ENCODE measurements at places on chromosomes 16 and 17.

DNA sequence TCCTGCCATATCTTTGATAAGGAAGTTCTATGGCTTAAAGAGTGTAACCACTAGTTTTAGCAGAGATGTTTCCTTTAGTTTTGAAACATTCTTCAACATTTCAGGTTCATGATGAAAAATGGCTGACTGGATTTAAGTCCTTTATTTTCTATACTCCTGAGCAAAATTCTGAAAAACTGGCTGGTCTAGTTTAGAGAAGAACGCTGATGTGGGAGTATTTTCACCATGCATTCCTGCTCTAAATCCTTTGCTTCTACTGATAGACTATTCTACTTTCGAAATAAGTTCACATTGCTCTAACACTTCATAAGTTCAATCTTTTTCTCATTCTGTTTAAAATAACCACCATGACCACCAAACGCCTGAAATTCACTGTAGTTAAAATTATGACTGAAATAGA lies 281.9 kb downstream of the FTO start:
- DNase-seq, result no peak

- DNase-seq, result no peak
These were observed 77.2 kb upstream of the HS3ST2 start for GRCh38 chr16:22736791-22737190.

- no peak for DNase-seq
These were observed 536.3 kb upstream of the EEF2KMT start for GRCh38 chr16:5633845-5634440.

DNA sequence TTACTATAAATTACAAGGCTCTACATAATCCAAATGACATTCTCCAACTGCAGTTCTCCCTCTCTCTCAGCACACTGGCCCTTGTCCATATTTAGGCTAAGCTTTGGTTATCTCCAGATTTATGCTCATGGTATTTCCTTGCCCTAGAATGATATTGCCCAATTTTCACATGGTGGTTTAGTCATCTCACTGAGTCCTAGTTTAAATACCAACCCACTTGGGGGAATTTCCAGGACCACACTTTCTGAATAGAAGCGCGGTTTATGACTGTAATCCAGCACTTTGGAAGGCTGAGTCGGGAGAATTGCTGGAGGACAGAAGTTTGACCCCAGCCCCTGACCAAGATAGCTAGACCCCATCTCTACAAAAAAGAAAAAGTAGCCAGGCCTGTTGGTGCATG lies 280.1 kb upstream of the MON1B start:
- DNase-seq, result no peak

GRCh38 chr17:22454070-22454999 lies 762.0 kb downstream of the KCNJ18 start:
- no peak for DNase-seq

DNA sequence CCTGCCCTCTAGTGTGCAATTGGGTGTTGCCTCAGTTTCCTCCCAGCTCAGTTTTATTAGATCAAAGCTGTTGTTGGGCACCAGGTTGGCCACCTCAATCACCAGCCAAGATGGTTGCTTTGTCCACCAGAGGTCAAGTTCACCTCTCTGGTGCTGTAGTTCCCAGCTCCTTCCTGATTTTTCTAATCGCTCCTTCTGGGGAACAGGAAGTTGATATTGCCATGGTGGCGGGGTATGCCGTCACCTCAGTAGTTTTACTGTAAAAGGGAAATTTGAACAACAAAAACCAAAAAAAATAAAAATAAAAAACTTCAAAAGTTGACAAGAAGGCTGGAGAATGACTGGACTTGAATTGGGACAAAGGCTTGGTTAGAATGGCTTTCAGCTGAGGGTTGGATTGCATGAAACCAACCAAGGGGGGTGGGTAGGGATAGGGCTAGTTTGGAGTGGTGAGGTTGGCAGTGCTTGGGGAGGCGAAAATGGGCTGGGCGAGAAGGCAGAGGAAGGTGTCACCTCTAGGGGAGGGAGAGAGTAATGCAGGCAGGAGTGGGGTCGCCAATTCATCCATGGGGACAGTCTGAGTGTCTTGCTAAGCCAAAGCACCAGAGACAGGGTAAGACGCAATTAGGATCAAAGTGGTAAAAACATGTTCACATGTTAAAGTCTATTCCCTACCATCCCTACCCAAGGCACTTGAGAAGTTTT lies 6.2 kb downstream of the EFNB3 start:
- no peak for DNase-seq

- DNase-seq, result no peak
These were observed 1.2 kb downstream of the TRIM65 start for GRCh38 chr17:75895370-75896155.

DNA sequence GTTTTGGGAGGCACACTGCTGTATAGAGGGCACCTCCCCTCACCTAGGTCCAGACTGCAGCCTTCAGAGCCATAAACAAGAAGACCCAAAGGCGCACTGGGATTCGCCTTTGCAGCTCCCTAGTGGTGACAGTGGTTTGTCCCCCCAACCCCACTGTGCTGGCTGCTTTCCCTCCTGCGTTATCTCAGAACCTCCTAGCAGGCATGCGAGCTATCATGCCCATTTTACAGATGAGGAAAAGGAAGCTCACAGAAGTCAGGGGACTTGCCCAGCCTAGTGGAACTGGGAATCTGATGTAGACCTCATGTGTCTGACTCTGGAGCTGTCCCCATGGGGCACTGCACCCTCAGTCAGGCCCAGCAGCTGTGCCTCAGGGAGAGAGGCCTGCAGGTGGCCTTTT lies 115.2 kb downstream of the CLEC16A start:
- DNase-seq, result no peak

GRCh38 chr17:77465358-77466041 lies 324.7 kb downstream of the SEC14L1 start:
- peak; percentile 9 for DNase-seq

GRCh38 chr17:41825175-41825845 lies 10.7 kb downstream of the NT5C3B start:
- DNase-seq, result no peak

GRCh38 chr17:58217766-58218165 lies 1.3 kb downstream of the MKS1 start:
- DNase-seq, result no peak

DNA sequence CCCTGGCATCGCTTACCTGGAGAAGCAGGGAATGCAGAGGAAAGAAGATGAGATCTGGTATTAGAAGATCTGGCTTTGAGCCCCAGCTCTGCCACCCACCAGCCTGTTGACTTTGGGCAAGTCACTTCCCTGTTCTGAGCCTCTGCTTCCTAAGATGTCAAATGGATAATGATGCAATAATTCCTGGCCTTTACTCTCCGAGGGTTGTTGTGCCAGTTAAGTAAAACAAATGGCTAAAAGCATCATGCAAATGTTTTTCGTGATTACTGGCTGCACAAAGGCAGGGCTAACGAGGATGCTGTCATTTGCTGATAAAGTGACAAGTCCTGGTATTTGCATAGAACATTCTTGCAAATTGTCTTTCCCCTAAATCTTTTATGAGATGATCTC lies 1.3 kb upstream of the ZNF821 start:
- DNase-seq, result no peak

GRCh38 chr16:68869492-68870088 lies 26.3 kb downstream of the TANGO6 start:
- no peak for DNase-seq

- DNase-seq, result no peak
These were observed 1.9 kb downstream of the ORMDL3 start for GRCh38 chr17:39925282-39926134.

- DNase-seq, result no peak
These were observed 75.4 kb downstream of the YPEL2 start for GRCh38 chr17:59406808-59407381.

DNA sequence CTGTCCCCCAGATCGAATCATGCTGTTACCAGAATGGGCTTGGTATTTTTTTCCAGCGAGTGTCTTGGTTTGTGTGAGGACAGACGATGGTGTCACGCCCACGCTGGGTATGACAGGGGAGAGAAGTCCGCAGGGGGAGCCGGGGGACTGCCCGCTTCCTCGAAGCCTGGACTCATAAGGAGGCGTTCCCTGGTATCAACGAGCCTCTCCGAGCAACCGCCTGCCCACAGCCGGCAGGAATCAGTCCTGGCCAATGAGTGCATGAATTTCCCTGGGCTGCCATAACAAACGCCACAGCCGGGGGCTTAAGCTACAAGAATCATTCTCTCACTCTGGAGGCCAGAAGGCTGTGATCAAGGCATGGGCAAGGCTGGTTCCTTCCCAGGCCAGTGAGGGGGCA lies 26.1 kb upstream of the JPH3 start:
- DNase-seq, result no peak

- peak; percentile 42 for DNase-seq
These were observed 88.8 kb downstream of the ZDHHC7 start for GRCh38 chr16:84922351-84923120.

DNA sequence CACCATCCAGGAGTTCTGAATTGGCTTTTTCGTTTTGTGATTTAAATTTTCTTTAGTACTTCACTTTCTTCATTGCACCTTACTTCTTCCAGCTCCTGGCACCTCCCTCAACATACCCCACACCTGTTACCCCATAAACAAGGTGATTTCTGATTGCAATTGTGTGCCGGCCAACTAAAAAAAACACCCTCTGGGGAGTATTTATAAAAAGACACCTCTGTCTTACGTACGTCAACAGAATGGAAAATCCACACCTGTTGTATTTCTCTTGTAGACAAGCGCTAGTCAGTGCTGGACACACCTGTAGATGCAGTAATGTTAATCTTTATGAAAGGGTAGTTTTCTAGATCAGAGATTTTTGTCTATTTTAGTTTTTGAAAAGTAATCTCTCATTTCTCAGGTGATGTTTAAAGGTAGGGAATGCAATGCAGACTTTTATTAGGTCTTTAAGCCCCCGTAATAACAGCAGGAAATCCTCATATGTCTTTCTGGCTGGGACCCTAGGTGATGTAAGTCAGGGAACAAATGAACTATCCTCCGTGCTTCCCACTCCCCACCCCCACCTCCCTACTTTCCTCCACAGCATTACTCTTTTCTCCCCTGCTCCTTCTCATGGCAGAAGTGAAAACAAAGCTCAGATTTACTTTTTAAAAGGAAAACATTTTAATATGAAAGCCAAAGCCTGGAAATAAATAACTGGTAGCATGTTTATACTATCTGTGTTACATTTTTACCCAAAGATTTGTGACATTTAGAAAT lies 4.2 kb downstream of the MSI2 start:
- DNase-seq, result no peak

DNA sequence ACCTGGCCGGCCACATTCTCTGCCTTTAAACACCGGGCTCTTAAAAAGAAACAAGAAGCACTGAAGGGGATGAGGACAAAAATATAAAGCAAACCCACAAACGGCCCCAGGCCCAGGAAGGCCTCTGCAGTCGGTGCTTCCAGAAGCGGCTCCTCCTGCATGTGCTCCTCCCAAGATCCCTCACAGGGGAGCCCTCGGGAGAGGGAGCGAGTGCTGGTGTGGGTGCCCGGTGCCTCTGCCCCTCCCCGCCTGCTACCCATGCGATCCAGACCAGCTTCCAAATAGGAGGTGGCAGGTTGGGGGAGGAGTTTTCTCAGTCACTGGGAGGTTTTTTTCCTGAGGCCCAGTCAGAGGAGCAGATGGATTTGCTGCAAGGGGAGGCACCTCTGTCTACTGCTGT lies 15.8 kb downstream of the KDM8 start:
- no peak for DNase-seq

- no peak for DNase-seq
These were observed 71.7 kb downstream of the HLF start for GRCh38 chr17:55336426-55336825.

- no peak for DNase-seq
These were observed 163.2 kb downstream of the TOX3 start for GRCh38 chr16:52383640-52384292.

- DNase-seq, result no peak
These were observed at the start of gene VMO1 for GRCh38 chr17:4786106-4786511. VMO1 (minus strand) TSS chr17:4786364; CDS start chr17:4786352, 12 bp downstream.

DNA sequence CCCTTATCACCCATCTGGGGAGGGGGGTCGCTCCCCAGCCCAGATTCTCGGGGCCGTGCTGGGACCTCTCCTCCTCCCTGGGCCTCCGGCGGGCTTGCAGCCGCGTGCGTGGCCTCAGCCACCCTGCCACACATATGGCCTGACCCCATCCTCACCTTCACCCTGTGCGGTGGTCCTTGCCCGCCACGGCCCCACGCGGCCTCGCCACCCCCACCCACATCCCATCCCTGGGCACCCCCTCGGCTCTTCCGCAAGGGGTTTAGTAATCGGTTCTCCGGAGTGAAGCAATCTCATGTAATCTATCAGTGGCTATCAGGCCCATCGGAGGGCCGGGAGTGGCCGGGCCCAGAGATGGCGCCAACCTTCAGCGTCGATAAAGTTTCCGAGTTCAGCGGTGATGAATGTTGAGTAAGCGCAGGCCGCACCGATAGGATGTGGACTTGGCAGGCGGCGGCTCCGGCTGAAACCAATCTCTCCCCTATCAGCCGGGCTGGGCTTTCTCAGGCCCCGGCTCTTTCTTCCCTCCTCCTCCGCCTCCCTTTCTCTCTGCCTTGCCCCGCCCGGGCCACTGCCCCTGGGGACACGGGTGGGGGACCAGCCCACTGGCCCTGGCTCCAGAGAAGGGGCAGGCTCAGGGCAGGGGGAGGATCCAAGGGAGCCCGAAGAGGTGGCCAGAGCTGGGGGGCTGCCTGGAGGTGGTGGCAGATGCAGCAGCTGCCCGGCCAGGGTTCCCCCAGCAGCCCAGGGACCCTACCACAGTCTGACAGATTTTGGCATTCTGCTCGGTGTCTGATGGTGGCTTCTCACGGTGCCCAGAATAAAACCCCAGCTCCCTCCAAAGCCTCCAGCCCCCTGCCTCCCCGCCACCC lies 20.8 kb downstream of the ZFPM1 start:
- no peak for DNase-seq

DNA sequence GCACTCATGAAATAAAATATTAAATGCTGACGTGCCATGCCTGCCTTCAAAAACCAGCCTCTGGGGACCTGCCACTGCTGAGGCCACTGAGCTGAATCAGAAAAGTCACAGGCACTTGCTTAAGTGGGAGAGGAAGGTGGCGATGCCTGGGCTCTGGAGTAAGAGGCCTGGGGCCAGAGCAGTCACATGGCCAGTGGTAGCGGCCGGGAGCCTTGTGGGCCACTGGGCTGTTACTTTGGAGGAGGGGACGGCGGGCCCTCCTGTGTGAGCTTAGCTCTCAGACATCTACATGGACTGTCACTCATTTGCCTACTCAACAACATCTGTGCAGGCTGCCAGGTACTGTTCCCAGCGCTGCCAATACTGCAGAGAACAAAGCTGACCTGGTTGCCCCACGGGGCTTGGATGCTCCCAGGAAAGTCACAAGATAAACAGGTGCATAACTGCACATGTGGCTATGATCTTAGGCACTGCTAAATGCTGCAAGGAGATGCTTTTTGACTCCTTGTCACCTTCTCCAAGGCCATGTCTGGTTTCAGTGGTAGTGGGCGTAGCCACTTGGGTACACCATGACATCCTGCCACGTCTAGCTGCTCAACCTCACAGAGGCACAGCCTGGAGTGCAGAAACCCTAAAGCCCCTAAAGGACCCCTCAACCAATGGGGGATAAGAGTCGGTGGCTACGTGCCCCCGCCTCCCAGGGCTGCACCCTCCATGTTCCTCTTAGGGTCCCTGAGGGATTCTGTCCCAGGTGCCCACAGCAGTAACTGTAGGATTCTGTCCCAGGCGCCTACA lies 11.6 kb downstream of the COTL1 start:
- DNase-seq, result no peak

DNA sequence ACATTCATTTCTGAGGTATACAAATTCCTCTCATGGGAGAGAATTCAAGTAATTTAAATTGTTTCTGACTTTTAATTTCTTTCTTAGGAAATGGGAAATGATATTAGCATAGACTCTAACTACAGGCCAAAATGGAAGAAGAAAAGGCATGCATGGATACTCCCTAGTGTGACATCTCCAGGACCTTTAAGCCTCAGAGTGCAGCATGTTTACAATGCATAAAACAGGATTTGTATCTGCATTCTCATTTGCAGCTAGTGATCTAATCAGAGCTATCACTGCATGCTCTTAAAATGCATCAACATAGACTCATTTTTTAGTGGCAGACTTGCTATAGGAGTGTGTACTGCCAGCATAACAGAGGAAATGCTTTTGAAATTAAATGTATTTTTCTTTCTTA lies 224.6 kb upstream of the GOT2 start:
- DNase-seq, result no peak

Measured in hypothalamus (tissue), 51 donors.